ENCODE measurements at places on chromosomes 1 and 21.

DNA sequence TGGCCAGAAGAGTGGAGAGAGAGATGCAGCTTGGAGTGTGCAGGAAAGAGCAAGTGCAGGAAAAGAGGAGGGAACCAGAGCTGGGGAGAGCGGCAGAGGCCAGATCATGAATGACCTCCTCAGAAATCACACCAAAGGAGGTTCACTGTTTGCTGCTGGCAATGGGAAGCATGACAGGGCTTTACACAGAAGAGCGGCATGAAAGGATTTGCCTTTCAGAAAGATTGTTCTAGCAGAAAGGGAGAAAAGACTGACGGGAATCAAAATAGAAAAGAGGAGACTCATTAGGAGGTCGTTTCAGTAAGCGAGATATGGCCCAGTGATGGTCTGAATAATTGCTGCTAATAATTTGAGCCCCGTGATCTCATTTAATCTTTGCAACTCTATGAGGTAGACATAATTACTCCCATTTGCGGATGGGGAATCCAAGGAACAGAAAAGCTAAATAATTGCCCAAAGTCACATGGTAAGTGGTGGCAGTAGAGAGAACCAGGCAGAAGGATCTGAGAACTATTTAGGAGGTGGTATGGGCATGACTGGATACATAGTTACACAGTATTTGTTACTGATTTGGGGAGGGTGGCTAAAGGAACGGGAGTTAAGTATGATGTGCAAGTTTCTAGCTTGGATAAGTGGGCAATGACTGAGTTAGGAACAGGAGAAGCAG, 12.5 kb upstream of the HNRNPR start:
- no peak for DNase-seq

- DNase-seq = no peak
Measured at GRCh38 chr1:30933874-30934252, 25.3 kb upstream of the SDC3 start.

DNA sequence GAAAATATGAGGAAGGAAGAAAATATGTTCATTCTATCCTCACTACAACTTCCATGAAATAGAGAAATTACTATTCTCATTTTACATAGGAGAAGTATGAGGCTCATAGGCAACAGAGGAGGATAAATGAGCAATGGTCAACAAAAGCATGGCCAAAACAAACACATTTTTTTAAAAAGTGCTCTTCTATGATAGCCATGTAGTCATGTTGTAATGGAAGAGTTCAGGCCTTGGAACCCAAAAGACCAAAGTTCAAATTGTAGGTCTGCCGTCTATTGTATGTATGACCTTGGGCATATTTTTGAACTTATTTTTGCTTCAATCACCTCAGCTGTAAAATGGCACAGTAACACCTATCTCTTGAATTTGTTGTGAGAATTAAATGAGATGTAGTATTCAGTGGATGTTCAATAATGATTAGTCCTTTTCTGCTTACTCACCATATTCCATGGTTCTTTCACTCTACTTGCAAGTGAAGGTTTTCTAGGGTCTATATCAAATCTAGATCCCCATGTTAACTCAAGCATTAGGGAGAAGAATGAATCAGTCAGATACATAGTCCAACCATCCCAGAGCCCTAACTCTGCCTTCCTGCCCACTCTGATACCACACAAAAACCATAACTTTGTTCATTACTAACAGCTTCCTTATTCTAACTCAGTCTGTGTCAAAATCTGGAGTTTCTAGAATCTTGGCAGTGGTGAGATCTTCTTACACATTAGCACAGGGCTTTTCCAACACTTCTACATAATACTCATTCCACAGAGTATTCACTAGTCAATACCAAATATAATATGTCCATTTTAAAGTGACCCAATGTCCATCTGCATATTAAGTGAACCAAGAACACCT, 353.2 kb downstream of the PLPP3 start:
- no peak for DNase-seq

DNA sequence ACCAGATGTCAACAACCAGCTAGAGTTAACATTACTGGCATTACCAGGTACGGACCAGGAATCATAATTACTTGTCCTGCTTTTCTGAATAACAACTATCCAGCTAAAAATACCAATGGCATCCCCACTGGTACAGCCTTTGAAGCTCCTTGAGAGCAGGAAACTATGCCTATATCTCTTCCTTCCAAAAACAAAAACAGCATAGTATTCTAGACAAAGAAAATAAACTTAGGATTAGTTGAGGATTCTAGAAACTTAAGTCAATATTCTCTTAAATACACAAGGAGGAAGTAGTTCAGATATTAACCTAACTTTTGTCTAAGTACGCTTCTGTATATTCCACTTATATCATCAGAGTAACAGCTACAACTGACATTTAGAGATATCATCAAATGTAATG, 3.0 kb downstream of the FUBP1 start:
- DNase-seq = no peak

- DNase-seq = no peak
Measured at GRCh38 chr1:218488531-218488930, 143.4 kb downstream of the TGFB2 start.

DNA sequence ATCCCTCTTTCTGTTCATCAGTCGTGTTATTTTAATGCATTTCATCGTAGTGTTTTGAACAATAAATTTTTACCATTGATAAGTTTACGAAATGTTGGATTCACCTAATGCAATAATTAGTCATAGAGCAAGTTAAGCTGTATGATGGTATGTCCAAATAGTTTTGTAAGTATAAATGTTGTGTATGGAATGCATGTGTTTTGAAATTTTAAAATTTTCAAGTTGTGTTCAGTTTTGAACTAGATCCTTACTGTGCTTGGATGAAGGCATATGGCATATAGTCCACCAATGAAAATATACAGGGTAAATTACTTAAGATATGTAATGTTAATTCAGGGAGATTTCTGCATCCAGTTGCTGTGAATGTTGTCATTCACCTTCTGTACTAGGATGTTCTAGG, 2.3 kb downstream of the ZMYM4 start:
- no peak for DNase-seq

DNA sequence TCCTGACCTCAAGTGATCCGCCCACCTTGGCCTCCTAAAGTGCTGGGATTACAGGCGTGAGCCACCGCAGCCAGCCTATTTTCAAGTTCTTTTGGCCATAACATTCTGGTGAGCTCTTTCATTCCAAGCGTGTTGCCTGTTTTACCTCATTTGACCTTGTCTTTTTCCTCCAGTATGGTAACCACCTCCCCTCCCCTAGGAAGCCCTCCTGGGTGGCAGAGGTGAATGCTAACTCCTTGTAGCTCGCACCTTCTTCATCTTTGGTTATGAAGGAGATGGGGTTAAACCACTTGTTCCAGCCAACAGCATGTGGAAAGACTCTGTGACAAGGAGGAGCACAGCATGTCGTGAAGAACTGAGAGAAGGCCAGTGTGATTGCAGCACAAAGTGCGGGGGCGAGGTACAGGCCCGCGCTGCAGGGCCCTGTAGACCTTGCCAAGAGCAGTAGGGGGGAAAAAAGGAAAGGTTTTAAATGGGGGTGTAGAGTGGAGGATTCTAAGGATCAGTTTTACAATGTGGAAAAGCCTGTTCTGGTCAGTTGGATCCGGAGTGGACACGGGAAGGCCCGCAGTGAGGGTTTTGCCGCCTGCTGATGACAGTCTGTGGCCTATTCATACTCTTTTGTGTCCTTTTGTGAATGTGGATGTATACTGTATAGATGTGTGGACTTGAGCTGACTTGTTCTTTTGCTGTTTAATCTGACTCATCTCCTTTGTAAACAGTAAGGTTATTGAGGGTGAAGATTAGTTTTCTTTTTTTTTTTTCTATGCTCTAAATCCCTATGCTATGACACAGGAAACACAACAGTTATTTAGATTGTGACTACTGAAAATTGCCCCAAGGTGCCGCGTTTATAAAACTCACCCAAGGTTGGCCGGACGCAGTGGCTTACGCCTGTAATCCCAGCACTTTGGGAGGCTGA, 7.5 kb upstream of the ZNF436 start:
- DNase-seq = no peak

- no peak for DNase-seq
Measured at GRCh38 chr1:160058087-160058486, 11.9 kb downstream of the KCNJ10 start.

GRCh38 chr21:14711287-14711686, 165.2 kb upstream of the SAMSN1 start:
- DNase-seq = no peak

- DNase-seq = no peak
Measured at GRCh38 chr1:55078470-55078869, 39.1 kb downstream of the PCSK9 start.

- no peak for DNase-seq
Measured at GRCh38 chr1:57860931-57861565, 437.2 kb upstream of the DAB1 start.

DNA sequence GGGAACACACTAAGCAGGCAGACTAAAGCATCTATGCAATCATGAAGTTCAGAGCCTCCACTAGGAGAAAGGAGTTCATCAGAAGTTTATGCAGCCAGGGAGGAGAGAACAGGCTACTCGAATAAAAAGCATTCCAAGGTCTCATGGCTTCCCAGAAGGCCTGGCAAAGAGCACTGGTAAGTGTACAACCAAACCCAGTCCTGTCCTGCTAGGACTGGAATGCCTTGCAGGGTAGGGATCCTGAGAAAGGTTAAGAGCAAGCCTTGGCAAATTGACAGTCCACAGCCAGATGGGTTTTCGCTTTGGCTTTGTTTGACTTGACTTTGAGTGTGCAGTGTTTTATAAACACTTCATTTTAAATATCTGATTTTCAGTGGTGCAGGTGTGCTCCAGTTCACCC, 133.6 kb upstream of the ATP1B1 start:
- DNase-seq = no peak

DNA sequence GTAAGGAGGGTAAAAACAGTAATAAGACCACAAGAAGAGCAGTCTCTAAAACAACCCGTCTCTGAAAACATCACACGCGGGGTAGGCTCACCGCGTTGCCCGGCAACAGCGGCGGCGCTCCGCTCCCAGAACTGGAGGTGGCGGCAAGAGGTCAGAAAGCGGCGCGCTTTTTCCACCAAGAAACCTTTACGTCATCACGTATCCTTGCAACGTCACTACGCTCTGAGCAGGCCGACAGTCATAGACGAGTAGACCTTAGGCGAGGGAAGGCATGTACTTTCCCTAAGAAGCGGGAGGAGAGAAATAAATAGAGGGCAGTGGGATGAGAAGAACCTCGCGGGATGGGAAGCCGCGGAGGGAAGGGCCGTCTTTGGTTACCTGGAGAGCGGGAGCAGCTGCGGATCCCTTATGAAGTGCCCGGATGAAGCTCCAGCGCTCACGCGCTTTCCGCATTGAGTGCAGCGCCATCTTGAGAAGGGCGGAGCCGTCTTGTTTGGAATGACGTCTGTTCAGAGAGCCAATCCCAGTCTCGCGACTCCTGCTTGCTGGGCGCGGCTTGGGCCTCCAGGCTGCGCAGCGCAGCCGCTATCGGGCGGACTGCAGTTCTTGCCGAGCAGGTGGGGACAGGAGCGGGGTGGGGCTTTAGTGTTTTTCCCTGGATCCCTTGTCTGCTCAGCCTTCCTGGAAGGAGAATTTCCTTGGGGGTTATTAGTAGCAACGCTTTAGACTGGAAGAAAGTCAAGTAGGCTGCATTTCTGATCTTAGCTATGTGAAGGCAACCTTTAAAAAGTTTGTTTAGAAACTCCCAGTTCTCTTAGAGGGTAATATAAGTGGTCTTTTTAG, at the start of gene WARS2:
Gene WARS2, minus strand, starts transcription at position 477 of the 843 bp plus-strand sequence. Its CDS starts 9 bp downstream, at position 468.
- DNase-seq = peak; percentile 94

GRCh38 chr1:44807364-44808062, 362 bp upstream of the DYNLT4 start:
- peak; percentile 98 for DNase-seq

- DNase-seq = no peak
Measured at GRCh38 chr21:16186742-16187141, 457.0 kb downstream of the USP25 start.

GRCh38 chr1:110816945-110817344, 56.0 kb upstream of the CD53 start:
- DNase-seq = no peak

DNA sequence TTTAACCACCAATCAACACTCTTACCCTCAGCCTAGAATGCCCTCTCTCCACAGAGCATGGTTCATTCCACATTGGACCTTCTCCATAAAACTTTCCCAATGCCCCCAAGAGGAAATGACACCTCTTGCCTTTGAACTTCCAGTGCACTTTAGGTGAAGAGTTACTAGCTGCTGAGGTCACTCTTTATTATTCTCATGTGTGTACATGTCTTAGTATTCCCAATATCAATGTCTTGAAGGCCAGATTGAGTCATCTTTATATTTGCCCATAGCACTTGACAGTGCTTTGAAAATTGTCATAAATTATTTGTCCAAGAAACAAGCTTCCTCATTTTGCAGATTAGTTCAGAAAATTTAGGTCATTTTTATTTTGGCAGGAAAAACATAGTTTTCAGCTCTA, 8.1 kb upstream of the DNASE2B start:
- DNase-seq = no peak

DNA sequence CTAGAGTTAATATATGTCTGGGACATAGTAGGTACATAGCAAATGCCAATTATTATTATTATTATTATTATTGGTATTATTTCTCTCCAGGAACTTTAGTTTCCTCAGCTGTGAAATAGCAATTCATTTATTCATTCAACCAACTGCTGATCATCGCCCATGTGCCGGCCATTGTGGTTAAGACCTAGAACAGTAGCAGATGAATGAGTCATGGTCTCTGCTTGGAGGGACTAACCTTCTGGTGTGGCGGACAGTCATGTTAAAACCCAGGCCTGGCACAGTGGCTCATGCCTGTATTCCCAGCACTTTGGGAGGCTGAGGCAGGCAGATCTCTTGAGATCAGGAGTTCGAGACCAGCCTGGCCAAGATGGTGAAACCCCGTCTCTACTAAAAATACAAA, 23.8 kb upstream of the LDLRAP1 start:
- DNase-seq = peak; percentile 81

DNA sequence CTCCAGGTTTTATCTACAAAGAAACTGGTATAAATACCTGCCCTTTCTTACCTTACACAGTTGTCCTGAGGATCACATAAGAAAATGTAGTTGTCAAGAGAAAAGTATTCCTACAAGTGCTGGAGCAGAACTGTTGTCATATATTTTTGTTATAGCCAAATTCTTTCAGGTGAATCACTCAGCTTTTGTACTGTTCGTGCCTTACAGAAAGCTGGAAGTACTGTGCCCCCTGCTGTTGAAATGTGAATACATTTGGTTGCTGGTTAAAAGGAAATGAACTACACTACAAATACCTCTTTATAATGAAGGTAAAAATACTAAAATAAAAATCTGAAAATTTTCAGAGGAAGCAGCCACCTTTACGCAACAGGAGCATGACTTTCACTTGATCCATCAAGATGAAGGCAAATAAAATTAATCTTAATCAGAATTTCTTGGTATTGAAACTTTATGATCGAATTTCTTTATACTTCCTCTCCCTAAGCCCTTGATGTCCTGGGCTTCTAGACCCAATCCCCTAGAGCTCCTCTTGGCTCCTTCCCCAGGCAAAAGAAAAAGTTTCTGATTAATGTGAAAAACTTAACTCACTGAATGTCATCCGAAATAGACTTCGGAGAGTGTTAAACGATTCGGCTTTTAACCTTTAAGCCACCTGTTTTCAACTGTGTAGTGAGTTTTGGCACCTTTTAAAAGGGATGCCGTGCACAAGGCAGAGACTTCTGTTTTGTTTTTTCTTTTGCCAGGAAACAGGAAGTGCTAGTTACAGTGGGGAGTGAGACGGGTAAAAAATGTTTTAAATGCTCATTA, 12.5 kb downstream of the CHML start:
- no peak for DNase-seq
